ENCODE measurements at places on chromosomes 1 and 21.

GRCh38 chr1:181635110-181635509, 151.8 kb downstream of the CACNA1E start:
- DNase-seq = no peak

DNA sequence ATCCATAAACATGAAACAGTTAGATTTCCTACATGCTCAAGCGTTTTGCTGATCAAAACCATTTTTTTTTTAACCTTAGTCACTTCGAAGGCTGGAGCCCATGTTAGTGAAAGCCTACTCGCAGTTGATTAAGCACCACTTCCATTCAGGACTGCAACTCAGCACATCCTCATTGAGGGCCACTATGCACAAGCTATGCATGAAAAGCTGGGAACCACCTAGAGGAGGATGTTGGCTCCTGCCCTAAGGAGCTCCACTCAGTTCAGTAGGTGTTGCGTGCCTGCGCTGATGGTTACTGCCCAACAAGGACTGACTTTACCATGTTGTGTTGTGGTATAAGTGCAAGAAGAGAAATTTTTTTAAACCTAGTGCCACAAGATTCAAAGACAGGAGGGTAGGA, 181.4 kb upstream of the L1TD1 start:
- DNase-seq = no peak

DNA sequence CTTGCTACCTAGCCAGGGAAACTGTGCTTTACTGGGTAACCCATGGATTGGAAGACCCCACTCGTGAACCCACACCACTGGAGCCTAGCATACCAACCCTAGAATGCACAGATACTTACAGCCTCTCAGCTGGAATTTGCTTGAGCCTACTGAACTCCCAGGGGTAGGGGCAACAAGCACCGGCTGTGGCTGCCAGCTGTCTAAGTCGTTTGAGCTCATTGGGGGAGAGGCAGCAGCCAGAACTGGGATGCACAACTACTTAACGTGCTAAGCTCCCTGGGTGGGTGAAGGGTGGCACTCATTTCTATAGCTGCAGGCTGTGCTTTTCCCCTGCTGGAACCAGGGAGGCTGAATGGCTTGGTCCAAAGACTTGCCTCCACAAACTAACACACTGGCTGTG, 212.4 kb downstream of the ZNF648 start:
- DNase-seq = no peak

- no peak for DNase-seq
Measured at GRCh38 chr1:240611619-240612480, at the start of gene GREM2. Gene GREM2 (minus strand): TSS chr1:240612155. CDS start chr1:240493475, 118,680 bp downstream.

DNA sequence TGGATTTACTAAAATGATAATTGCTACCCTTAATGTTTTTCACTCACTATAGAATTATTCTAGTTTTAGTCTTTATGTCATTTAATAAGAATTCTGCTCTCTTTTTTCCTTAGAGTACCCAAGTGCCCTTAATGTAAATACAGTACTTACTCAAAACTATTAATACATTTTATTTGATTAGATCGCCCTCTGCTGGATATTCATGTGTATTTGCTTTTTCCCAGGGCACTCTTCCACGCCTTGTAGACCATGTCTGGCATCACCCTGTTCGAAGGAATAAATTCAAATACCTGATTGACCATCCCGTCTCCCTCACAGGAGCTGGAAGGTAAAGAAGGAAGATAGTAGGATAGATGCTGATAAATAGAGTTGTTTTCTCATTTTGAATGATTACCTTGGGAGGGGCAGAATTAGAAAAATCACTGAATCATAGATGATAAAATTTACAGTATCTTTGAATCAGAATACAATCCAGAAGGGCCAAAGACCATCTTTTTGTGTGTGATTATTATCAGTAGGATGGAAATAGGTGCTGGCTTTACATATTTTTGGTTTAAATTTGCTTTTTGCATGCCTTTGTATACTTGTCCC, 4.1 kb downstream of the AXDND1 start:
- DNase-seq = peak; percentile 2

DNA sequence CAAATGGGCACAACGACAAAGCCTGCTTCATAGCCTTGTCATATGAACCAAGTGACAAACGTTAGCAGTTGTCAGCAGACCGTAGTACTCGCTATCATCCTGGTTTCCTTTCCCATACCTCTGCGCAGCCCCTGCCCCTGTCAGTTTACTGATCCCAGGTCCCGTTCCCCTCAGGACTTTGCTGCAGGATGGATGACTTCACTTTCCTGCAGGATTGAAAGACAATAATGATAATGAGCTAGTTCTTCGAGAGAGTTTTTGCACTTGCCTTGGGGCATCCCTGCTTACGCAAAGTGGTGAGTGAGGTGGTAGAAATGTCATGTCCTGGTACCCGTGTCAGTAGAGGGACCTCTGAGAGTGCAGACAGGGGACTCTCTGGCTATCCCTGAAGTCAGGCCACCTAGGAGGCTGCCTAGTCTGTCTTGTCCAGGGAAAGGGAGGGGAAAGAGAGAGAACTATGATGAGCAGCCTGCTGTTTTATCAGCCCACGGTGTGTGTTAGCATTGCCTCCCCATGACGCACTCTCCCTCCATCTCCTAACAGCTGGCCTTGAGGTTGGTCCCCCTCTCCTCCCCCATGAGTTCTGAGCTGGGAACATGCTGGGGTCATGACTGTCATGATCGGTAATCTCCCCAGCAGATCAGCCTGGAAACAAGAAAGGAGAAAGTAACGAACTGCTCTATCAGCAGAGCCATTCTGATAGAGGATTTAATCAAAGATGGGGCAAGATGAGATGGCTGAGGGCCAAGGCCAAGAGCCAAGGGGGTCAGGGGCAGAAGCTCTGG, 53.7 kb downstream of the ELK4 start:
- DNase-seq = no peak

DNA sequence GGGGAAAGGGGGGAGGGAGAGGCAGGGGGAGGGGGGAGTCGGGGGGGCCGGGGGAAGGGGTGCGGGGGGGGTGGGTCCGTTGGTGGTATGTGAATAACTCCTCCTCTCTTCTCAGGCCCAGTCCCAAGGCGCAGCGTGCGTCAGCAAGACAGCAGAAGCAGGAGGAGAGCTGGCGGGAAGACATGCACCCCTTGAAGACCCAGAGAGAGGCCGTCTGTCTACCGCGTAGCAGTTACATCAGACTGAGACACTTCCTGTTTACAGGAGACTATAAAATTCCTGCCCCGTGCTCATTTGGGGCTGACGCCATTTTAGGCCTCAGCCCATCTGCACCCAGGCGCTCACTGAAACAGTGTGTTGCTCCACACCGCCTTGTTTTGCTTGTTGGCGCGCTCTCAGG, 55.3 kb downstream of the SETD4 start:
- no peak for DNase-seq

- DNase-seq = no peak
Measured at GRCh38 chr1:32142446-32143301, 34.8 kb downstream of the KPNA6 start.

GRCh38 chr1:51791888-51792287, 86.6 kb downstream of the NRDC start:
- DNase-seq = no peak

- DNase-seq = no peak
Measured at GRCh38 chr21:21730512-21730911, 732.3 kb downstream of the NCAM2 start.

DNA sequence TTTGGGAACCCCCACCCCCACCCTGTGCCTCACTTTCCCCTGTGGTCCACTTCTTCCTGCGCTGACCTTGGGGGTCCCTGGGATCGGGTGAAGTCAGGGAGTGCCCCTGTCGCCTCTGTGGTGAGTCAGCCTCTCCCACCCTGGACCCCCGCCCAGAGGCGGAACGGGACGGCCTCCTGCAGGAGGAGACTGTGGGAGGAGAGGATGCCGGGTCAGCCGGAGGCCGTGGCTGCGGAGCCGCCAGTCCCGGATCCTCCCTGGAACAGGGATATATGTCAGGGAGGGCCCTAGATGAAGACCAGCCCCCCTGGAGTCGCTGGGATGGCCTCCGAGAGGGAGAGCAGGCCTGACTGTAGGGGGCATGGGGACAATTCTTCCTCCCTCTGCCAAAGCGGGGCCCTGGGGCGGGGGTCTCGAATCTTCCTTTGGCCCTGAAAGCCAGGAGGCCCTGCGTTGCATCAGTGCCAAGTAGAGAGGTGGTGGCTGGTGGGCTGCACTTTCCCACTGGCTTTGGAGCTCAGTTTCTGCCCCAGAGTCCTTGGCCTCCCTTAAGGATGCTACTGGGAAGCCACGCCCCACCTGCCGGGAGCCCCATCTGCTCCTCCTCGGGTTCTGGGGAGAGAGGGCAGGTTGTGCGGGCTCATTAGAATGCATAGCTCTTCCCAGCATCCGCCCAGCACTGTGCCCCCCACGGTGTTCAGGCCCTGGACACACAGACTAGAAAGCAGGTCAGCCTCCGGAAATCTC, 930 bp downstream of the ARHGEF10L start:
- DNase-seq = no peak

- no peak for DNase-seq
Measured at GRCh38 chr1:182111496-182111895, 50.0 kb upstream of the ZNF648 start.

DNA sequence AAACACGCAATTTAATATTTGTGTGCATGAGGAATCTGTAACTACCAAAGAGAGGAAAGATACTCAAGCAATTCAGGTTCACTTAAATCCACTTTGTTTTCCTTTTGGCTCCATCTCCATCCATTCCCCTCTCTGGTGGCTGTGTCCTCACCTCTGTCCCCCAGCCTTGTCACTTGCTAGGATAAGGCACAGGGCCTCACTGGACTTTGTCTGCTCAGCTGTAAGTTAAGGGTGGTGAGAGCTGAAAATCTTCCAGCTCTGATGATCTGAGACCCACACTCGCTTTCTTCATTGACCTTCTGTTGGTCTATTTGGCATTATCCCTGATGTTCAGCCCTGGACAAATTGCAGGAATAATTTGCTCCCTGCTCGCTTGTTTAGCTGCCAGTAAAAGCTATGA, 56.5 kb downstream of the RHOU start:
- no peak for DNase-seq

- DNase-seq = no peak
Measured at GRCh38 chr1:38197312-38198061, 150.9 kb upstream of the POU3F1 start.

DNA sequence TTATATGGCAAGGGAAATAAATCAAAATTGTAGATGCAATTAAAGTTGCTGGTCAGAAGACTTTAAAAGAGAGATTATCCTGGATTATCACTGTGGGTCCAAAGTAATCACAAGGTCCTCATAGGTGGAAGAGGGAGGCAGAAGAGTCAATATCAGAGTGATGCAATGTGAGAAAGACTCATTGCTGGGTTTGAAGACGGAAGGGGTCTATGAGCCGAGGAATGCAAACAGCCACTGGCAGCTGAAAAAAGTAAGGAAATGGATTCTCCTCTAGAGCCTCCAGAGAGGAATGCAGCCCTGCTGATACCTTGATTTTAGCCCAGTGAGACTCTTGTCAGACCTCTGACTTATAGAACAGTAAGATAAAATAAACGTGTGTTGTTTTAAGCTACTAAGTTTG, 59.8 kb upstream of the MUTYH start:
- DNase-seq = no peak

GRCh38 chr1:219710529-219711194, 97.8 kb upstream of the ZC3H11B start:
- DNase-seq = no peak

DNA sequence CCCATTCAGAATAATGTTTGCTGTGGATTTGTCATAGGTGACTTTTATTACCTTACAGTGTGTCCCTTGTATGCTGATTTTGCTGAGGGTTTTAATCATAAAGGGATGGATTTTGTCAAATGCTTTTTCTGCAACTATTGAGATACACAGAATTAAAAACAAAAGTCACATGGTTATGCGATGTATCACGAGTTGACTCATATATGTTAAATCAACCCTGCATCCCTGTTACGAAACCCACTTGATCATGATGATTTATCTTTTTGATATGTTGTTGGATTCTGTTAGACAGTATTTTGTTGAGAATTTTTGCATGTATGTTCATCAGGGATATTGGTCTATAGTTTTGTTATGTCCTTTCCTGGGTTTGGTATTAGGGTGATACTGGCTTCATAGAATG, 10.7 kb upstream of the OR2T34 start:
- no peak for DNase-seq

GRCh38 chr1:19468397-19468956, 16.9 kb downstream of the CAPZB start:
- no peak for DNase-seq

DNA sequence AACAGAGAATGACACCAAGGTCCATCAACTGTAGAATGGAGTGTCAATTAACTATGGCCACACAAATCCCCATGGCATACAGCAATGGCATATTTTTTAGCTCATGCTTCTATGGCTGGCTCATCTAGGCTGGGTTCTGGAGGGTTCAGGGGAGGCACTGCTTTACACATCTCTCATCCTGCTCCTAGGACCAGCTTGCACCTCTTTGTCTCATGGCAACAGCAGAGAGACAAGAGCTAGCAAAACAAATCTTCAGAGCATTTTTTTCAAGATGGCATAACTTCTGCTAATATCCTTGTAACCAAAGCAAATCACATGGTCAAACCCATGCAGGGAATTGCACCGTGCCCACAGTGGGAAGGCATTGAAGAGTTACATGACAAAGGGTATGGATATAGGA, 82.4 kb downstream of the KIF14 start:
- no peak for DNase-seq

DNA sequence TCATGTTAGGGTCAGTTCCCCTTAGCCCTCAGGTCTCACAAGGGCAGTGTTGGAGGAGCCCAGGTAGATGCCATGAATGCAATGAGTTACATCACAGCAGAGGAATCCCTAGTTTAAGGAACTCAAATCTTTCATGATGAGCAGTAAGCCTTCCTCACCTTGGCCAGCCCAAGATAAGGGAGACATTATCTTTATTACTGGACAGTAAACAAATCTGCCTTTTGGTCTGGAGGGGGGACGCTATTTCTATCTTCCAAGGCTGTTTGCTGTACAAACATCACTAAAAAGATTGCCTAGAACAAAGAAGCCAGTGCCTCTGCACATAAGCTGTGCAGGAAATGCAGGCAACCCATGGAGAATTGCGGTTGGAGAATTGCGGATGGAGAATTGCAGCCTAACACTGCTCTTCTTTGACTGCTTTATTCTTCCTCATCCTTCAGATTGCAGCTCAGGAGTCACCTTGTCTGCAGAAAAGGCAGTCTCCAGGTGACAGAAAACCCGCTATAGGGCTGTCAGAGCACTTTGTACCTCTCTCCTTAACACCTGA, 2.3 kb upstream of the CHI3L1 start:
- DNase-seq = no peak

DNA sequence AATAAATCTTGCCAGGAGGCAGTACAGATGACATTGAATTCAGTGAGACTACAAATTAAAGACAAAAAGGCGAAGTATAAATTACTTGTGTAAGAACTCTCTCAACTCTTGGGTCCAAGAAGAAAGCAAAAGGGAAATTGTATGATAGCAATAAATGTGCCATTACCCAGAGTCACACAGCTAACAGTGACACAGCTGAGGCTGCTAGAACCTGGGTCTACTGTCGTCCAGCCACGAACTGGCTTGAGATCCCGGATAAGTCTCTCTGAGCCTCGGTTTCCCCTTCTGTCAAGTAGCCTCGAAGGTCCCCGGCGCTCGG, 362 bp upstream of the ROR1 start:
- DNase-seq = no peak

DNA sequence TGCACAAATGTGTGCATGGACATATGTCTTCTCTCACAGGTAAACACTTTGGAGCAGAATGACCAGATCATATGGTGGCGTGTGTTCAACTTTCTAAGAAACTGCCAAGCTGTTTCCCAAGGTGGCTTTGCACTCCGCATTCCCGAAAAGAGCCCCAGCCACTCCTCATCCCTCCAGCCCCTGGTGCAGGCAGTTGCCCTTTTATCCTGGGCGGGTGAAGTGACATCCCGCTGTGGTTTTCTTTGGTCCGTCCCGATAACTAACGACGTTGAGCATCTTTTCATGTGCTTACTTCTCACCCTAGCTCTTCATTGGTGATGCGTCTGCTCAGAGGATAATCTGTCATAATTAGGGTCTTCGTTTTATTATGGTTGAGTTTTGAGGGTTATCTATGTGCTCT, 612.5 kb downstream of the MATN1 start:
- DNase-seq = no peak
